ENCODE measurements at places on chromosomes 13 and 19.

GRCh38 chr19:6521718-6522646, 8.8 kb upstream of the TNFSF9 start:
- DNase-seq, result no peak

DNA sequence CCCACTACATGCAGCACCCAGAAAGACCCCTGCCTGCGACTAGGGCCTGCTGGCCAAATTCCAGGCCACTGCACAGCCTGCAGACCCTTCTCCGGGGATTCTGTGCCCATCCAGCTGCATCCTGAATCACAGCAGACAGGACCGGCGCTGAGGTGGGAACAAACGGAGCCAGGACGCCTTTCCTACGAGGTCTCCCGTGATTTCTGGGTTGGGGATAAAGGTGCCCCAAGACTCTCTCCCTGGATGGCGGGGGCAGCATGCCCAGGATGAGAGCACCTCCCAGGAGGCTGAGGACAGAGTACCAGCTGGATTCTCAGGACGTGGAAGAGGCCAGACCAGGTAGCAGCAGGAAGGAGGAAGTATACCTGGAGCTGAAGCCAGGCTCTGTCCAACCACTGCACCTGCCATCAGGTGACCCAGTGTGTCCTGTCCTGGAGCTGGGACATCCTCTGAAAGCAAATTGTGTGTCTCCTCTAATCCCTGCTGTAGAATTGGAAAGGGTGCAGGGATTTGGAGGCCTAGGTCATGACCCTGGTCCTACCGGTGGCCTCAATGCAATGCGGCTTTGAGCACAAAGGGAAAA, 3.4 kb upstream of the FUT5 start:
- no peak for DNase-seq

DNA sequence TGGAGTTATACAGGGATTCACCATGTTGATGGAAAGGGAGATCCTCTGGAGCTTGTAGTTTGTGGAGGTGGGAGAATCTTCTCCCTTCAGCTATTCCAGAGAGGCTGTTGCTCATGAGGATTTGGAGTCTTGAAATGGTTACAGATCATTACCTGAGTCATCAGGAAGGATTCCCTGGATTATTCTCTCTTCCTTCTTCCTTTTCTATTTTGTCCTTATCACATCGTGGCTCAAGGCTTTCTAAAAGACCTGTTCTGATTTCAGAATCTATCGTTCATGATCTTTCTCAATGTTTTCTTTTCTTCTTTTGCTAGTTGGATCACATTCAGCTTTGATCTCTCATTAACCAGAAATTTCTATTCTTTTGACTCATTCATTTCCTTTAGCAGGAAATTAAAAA, 196.0 kb downstream of the KLF5 start:
- no peak for DNase-seq

GRCh38 chr19:35031072-35031881, 1.0 kb downstream of the SCN1B start:
- DNase-seq, result peak; percentile 67

GRCh38 chr13:110713981-110714796, 689 bp downstream of the ING1 start:
- DNase-seq, result peak; percentile 71

Measured in femur (tissue), 1 donor.